ENCODE measurements at places on chromosomes 7 and 10.

DNA sequence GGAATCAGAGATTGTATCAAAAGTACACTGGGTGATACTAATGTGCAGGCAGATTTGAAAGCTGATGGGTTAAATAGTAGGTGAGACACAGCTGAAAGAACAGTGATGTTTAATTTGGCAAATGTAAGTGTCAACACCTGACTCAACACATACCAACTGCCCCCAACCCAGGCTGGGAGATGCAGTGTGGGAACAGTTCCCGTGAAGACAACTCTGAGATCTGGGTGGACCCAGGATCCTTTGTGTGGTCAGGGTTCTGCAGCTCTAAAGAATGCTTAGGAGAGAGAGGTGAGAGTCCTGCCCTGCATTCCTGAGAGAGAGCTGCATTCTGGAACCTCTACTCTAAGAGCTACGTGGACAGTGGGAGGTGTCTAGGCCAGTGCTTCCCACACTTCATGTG, 479.7 kb downstream of the RPS24 start:
- no peak for DNase-seq

- no peak for DNase-seq
Observed at GRCh38 chr7:22860337-22860736, 37.7 kb upstream of the TOMM7 start.

DNA sequence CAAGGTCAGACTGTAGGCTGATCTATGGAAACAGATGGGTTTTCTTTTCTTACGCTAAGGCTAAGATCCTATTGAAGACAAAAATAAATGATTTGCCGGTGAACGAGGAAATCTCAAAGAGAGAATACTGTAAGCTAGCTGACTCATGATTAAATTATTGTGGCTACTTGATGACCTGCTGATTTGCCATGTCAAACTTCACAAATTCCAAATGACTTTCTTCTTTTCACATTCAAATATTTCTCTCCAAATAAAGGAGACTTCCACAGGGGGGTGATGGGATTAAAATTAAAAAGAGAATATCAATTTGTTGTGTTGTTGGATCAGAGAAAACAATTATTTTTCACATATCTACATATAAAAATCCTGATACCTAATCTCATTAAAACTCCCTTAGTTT, 860.6 kb upstream of the ZWINT start:
- no peak for DNase-seq

- no peak for DNase-seq
Observed at GRCh38 chr10:104117839-104118323, 4.1 kb upstream of the SFR1 start.

DNA sequence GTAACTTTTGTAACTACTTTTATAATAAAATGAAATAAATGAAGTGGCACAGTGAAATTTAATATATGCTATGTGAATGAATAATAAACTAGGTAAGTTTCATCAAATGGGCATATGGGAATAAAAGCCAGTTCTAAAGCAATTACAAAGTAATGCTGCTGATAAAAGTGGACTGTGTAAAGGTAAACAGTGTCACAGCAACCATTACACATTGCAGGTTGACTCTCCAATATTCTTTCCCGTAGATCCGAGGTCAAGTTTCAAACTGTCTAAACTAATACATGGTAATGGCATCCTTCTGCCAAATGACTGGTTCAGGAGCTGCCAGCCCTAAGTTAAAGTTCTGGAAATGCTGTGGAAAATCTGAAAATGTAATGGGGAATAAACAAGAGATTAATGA, 6.0 kb downstream of the HIBADH start:
- no peak for DNase-seq

DNA sequence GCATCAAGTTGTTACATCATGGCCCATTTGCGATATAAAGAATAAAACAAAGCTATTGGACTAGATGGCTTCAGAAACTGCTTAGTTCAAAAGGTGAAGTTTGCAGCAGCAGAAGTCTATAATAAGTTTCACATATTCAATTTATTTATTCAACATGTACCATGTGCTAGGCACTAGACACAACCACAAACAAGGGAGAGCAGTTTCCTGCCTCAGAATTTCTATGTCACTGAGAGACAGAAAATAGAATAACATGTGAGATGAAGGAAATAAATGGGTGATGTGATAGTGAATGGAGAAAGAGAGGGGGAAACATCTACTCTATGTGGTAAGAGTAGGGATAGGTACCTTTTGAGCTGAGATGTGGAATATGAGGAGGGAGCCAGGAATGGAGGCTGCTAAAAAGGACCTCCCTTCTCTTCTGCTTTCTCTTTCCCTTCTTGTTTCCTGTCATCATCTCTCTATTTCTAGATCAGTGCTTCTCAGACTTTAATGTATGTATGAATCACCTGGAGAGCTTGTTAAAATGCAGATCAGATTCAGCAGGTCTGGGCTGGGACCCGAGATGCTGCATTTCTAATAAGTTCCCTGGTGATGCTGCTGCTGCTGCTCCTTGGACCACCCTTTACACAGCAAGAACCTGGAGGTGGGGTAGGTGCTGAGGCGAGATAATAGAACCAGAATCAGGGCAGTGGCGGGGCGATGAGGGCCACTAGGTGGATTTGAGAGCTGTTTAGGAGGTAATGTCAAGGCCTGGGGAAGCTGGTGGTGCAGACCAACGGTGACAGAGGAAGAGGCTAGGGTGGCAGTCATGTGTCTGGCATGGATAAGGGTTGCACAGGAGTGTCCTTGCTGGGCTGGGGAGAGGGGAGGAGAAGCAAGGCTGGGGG, 13.7 kb upstream of the INMT start:
- DNase-seq: no peak

- no peak for DNase-seq
Observed at GRCh38 chr7:3158341-3158760, 114.7 kb upstream of the CARD11 start.

DNA sequence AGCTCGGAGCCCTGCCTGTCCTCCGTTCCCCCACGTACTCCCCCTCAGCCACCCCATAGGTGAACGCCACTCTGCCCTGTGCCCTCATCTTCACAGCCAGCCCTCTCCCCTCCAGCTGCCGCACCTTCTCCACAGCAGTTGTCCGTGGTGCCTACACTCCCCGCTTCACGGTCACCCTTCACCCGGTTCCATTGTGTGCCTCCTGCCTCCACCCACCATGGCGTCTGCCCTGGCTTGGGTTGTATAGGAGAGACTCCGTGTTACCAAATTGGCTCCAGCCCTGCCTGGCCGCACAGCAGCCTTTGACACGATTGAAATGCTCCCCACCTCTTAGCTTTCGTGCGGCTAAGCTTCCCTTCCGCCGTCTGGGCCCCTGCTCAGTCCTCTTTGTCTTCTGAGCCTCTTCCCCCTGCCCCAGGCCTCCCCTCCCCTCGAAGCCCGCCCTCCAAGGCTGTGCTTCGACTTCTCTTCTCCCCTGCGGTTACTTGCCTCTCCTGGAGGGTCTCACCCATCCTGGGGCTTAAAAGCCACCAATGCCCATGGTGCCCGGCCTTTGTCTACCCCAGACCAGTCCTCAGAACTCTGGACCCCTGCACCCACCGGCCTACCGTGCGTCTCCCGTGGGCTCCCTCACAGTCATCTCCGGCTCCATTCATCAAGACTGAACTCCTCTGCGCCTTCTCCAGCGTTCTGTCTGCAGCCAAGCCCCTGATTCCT, 18.5 kb upstream of the NODAL start:
- DNase-seq: no peak

GRCh38 chr7:1555046-1555812, 776 bp downstream of the TMEM184A start:
- no peak for DNase-seq

GRCh38 chr7:139259142-139259541, 28.1 kb downstream of the UBN2 start:
- no peak for DNase-seq

- DNase-seq: no peak
Observed at GRCh38 chr7:50555594-50556140, 9.5 kb downstream of the DDC start.

DNA sequence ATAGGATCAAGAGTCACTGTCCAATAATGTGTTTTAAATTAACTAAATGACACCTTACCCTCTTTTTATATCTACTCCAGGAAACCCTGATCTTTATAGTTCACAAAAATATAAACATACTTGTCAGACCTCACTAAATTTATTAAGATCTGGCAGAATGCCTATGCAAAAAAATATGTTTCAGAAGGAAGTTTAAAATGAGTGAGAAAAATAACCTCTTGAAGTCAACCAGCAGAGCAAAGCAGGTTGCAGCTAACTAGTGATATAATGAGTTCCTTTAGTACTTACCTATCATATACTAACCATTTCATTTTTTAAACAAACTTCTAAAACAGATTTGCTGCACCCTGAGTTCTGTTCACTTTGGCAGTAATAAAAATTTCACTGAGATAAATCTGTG, 14.0 kb upstream of the HGF start:
- DNase-seq: no peak

- DNase-seq: no peak
Observed at GRCh38 chr10:25036381-25036780, 20.0 kb downstream of the THNSL1 start.

GRCh38 chr10:27643301-27643700, 102.3 kb downstream of the MKX start:
- no peak for DNase-seq
